Umbilical cord (tissue), 2 donors: ENCODE measurements at places on chromosomes 11 and 22. TPM values are rescaled to one million over a fixed set of nuclear protein-coding genes. Genes with fewer than 3 reads are reported as not detected.
A peak's percentile ranks its signal among the peaks of the same experiment; 100 is the strongest.

DNA sequence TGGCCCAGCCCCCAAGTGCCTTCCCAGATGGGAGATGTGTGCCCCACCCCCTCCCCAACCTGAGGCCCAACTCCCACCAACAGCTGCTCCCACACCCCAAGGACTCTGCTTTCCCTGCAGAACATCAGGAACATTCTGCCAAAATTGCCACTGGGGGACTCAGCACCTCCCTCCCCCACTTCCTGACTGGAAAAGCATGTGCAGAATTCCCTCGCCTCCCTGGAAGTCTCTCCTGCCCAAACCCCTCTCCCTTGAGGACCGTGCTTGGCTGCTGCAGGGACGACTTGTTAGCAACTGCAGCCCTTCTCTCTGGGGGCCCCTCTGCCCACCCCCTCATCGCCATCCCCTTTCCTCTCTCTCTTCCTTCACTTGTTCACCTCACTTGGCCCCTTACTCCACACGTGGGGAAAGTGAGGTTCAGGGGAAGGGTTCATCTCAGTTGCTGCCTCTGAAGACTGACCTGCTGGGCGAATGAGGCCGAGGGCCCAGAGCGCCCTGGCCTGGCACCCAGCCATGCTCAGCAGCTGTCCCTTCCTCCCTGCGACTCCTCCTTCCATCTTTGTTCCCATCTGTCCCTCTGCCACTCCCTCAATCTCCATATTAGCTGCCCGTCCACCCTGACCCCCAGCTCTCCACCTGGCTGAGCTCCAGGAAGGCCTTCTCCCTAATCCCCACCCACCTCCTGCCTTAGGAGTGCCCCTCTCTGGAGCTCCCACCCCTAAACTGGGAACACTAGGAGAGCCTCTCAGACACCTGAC lies 105.1 kb downstream of the CHST1 start:
- DNase-seq, result no peak

C1QTNF5 gene
- 14.9 TPM for total RNA-seq

GRCh38 chr11:90178751-90179150 lies 44.1 kb downstream of the CHORDC1 start:
- DNase-seq, result peak; percentile 20

DNA sequence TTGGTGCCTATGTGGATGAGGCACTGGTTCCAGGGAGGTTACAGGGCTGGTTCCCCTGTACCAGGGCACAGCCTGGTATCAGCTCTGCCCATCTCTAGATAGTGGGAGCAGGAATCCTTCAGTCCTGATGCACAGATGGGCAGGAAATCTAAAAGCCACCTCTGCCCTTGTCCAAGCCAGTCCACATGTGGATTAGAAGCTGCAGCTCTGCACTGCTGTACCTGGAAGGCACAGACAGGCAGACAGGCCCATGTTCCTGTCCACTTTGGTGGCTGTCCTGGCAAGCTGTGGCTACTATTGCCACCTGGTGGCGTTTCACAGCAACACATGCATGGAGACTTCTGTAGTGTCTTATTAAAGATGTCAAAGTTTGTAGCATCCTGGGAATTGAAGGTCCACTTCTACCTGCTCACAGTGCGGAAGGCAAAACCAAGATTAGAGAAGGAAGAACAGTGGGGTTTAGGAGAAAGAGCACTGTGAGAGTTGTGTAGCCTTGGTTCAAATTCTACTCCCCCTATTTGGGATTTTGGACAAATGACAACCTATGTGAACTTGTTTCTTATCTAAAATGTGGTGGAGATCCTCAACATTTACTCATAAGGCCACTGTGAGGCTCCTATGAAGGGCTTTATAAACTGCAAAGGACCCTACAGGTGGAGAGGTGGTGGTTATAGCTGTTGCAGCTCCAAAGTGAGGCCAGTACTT lies 30.1 kb downstream of the NAV2 start:
- peak; percentile 79 for DNase-seq

CAPN5 gene
- 2.4 TPM for total RNA-seq

- DNase-seq, result no peak
These were observed 93.3 kb downstream of the SGSM3 start for GRCh38 chr22:40463683-40464082.

GAS2 gene
- total RNA-seq, result 7.7 TPM

DNA sequence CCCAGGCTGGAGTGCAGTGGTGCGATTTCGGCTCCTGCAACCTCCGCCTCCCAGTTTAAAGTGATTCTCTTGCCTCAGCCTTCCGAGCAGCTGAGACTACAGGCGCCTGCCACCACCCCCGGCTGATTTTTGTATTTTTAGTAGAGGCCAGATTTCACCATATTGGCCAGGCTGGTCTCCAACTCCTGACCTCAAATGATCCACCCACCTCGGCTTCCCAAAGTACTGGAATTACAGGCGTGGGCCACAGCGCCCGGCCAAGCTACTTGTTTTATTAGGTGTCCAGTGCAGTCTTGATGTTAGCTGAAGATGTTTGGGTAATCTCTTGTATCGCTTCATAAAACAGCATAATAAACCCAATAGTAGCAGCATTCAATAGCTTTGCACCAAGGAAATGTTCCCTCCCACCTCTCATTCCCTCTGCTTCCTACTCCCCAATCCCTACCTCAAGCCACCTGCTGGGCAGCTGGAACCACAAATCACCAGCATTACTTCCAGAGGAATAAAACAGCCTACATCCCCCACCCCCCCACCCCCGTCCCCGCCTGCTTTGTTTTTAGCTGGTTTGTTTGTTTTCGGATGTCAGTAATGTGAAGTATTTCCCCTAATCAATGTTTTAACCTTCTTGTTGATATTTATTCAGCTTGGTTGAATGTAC lies 11.0 kb upstream of the GRIK4 start:
- no peak for DNase-seq

- no peak for DNase-seq
These were observed 4.7 kb upstream of the SPI1 start for GRCh38 chr11:47383071-47383470.

- no peak for DNase-seq
These were observed 6.5 kb downstream of the DTX4 start for GRCh38 chr11:59178402-59178801.

AIP gene
- total RNA-seq, result 78.0 TPM

SLCO2B1 gene
- 45.3 TPM for total RNA-seq

DNA sequence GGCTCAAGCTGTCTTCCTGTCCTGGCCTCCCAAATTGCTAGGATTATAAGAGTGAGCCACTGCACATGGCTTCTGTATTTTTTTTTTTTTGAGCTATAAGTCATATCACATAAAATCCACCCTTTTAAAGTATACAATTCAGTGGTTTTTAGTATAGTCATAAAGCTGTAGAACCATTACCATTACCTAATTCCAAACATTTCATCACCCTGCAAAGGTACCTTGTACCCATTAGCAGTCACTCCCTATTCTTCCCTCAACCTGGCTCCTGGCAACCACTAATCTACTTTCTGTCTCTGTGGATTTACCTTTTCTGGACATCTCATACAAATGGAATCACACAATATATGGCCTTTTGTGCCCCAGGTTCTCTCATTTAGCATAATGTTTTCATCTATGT lies 84.5 kb downstream of the MTMR3 start:
- DNase-seq, result no peak

- peak; percentile 42 for DNase-seq
These were observed 253.7 kb upstream of the CHORDC1 start for GRCh38 chr11:90476442-90477007.

- peak; percentile 31 for DNase-seq
These were observed at the start of gene BTBD18 for GRCh38 chr11:57751676-57752253. Gene BTBD18, minus strand, starts transcription at chr11:57751819. Its CDS starts 631 bp downstream, at chr11:57751188.

PHLDA2 gene
- total RNA-seq, result not detected

DNA sequence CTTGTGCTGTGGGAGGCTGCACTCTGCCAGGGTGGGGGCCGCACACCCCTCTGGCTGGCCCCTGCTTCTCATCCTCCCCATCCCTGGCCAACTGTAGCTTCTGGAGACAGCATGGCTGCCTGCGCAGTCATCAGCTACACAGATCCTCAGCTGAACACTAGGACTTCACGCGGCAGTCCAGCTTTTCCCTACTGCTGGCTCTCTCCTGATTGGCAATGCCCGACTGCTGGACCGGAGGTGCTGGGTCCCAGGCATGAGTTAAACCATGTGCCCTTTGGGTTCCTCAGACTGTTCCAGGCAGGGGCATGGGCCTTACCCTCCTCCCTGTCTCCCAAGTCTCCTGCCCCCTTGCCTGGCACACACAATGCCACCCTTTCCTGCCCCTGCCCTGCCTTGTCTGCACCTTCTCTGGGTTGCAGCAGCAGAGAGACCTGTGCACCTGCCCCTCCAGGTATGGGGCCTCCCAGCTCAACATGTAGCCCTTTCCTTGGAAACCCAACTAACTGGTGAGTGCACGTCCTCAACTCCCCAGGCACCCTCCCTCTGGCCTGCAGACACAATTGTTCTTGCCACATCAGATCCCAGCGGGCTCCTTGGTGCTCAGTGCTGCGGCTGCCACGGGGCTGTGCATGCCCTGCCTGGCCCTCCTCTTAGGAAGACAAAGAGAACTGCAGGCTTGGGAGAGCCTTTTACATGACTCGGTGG lies 1039.2 kb downstream of the TBC1D22A start:
- no peak for DNase-seq

BEST1 gene
- total RNA-seq, result 7.5 TPM

OR52A1 gene
- 2.6 TPM for total RNA-seq

GRCh38 chr11:12642040-12642439 lies 32.2 kb upstream of the TEAD1 start:
- DNase-seq, result peak; percentile 17

GRCh38 chr11:36379653-36380052 lies 83.6 kb downstream of the PRR5L start:
- no peak for DNase-seq

DNA sequence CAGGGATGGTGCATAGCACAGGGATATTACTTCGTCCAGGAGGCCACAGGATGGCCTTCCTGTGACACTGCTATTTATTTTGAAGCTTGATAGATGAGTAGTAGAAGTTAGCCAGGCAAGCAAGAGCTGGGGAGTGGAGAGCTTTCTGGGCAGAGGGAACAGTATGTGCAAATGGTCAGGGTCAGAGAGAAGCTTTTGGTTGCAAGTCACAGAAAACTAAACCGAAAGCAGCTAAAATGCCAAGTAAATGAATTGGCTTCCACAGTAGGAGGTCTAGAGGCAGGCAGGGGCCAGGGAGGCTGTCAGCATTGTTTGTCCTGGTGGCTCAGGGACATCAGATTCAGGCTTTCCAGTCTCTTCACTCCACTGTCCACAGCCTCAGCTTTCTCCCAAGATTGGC lies 247.5 kb downstream of the GRIK4 start:
- DNase-seq, result no peak

DNA sequence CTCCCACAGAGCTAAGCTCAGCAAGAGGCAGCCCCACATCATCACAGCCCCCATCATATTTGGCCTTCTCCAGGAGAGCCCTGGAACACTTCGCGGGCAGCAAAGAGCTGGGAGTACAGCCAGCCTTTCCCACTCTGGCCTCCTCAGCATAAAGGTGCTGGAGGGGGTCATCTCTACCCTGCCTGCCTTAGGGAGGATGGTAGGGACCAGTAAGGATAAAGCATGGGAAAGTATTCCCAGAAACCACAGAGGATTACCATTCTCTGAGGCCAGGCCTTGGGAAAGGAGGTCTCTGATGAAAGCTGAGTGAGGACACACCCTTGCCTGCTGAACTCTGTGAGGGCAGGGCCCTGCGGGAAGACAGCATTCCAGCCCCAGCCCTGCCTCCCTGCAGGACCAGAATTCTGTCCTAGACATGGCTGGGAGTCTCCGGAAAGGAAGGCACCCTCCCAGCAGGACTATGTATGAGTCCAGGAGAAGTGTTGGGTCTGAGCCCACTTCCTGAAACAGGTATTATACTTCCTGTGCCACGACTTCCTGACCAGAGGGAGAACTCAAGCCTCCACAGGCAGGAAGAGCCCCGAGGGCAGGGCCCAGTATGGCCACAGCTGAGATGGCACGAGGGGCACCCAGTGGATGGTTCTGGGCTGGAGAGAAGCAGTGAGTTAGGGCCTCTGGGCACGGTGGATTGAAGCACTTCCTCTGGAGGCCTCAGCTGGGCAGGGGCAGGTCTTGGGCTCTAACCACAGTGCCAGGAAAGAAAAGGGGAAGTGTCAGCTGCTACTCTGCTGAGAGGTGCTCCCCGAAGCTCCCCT lies 12.9 kb upstream of the CASTOR1 start:
- peak; percentile 95 for DNase-seq

DNA sequence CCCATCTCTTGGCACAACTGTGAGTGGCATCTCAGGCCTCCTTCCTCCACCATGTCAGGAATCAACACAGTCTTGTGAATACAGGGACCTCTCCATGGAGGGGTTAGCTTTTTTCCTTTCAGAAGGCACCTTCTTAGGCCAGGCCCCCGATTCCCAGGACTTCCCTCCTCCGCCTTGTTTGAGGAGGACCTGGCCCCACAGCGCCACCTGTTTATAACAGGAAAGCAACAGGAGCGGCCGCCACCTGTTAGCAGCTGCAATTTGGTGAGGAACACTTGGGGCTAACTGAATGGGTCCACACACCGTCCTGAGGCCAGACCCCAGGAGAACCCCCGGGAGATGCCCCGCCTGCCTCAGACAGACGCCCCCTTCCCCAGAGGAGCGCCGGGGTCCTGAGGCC lies 3.8 kb upstream of the PKP3 start:
- DNase-seq, result no peak

GRCh38 chr11:46302866-46303265 lies 25.4 kb downstream of the CREB3L1 start:
- no peak for DNase-seq

GRCh38 chr22:46894081-46894671 lies 131.7 kb downstream of the TBC1D22A start:
- no peak for DNase-seq

FZD4 gene
- total RNA-seq, result 9.4 TPM

GUCY1A2 gene
- total RNA-seq, result 99.2 TPM

- DNase-seq, result no peak
These were observed 3.4 kb downstream of the KIAA0930 start for GRCh38 chr22:45237065-45237990.

- peak; percentile 90 for DNase-seq
These were observed 16.7 kb upstream of the KCNQ1OT1 start for GRCh38 chr11:2716376-2717095.

DNA sequence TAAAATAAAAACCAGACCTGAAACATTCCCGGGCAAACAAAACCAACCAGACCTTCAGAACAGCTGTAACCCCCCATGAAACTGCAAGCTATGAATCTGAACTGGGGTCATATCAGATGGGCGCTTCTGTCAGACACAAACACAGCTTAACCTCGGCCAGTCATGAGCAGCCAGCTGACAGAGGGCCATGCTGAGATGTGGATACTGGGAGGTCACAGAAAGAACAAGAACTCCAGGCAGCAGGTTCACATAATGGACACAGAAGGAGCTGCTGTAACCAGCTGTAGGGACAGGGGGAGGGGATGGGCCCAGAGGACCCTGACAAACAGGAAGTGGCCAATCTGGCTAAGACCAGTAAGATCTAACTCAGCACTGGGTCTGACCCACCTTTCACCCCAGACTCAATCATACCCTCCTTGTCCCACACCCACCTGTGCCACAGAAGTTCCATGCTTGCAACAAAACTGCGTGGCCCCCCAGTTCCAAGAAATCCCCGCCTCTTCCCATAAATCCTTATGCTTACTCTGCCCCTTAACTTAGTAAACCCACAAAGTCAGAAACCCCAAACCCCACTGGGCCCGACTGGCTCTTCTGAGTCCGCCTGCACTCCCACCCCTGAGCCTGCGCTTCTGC lies 4.0 kb downstream of the APOL4 start:
- DNase-seq, result no peak
